ENCODE measurements at places on chromosomes 5 and 9. TPM values are rescaled to one million over a fixed set of nuclear protein-coding genes. Genes with fewer than 3 reads are reported as not detected.

The SPTLC1 gene
- 105 TPM for total RNA-seq

The PLPP7 gene
- 4.3 TPM for total RNA-seq

The PLEKHG4B gene
- total RNA-seq, result under 0.01 TPM

The SLC46A2 gene
- not detected for total RNA-seq

The C5orf63 gene
- total RNA-seq, result 3.6 TPM

The SYNPO gene
- 7.9 TPM for total RNA-seq

The HMMR gene
- 1.3 TPM for total RNA-seq

The CNTLN gene
- 9.8 TPM for total RNA-seq

The HTR4 gene
- total RNA-seq, result not detected

The SLC4A9 gene
- not detected for total RNA-seq

The GRIN3A gene
- total RNA-seq, result not detected

The PTCH1 gene
- 6.1 TPM for total RNA-seq

The CYSRT1 gene
- 0.14 TPM for total RNA-seq

The CBY3 gene
- total RNA-seq, result 0.29 TPM

The SLC34A3 gene
- not detected for total RNA-seq

The CCDC192 gene
- not detected for total RNA-seq

The NAA35 gene
- 28.3 TPM for total RNA-seq

The ADGRD2 gene
- total RNA-seq, result not detected

The PAEP gene
- total RNA-seq, result not detected

The LCP2 gene
- total RNA-seq, result not detected

The SPINK7 gene
- total RNA-seq, result not detected

The CCDC152 gene
- 0.72 TPM for total RNA-seq

Data from placental pericyte (primary cell).